ENCODE measurements at places on chromosomes 4 and X.

DNA sequence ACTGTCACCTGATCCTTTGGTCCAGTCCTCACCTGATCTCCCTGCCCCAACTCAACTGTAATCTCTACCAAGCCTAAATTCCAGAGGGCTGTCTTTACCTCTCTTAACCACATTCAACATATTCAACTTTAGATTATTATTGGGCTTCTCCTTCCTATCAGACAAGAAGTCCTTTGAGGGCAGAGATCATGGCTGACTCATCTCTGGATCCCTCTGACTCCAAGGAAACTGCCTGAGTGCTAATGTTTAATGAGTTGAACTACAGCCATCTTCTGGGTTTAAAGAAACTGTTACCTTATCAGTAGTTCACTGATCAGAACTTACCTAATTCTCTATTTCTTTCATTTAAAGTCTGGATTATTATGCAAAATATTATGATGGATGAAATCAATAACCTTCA lies 135.7 kb downstream of the GPC3 start:
- no peak for DNase-seq

DNA sequence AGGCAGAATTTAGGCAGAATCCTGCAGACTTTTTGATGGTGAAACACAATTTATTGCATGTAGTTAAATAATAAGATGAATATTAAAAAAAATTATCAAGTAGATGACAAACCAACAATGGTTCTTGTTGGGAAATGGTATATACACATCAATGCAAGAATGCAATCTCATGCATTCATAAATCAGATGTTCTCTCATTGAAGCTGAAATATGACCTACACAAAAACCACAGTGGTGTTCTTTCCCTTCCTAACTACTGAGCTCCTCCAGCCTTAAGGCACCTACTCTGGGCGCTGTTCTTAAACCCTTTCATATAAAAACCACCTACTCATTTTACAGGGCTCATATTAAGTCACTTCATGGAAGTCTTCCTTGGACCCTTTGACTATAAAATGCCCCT lies 64.1 kb downstream of the ANTXR2 start:
- no peak for DNase-seq

DNA sequence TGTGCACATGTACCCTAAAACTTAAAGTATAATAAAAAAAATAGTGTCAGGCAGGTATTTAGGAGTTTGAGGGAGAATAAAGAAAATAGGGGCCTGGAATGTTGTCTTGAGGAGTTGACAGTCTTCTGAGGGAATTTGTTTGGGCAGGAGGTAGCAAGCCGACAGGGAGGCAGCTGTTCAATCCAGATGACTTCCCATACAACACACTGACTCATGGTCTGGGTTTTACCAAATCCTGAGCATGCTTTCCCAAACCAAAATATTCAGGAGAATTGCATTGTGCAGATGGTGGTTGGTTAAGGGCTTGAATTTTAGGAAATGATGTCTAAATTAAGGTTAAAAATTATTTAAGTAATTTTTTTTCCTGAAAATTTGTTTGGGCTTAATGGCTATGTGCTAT lies 430.0 kb downstream of the INPP4B start:
- no peak for DNase-seq

DNA sequence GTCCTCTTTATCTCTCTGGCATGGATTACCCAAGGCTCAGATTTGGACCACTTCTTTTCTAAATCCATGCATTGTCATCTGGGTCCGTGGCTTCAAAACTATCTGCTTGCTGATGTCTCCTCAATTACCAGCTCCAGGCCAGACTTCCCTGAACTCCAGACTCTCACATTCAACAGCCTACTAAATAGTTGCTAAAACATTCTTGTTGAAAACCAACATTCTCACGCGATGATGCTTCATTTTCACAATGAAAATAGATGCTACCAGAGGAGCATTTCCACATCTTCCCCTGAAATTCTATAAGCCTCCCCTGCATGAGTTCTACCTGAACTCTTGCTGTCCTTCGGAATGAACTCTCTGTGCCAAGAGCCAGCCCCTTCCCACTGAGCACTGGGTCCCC lies 5.2 kb upstream of the TLR6 start:
- DNase-seq = no peak

- no peak for DNase-seq
Measured at GRCh38 chr4:99762728-99763127, 53.9 kb upstream of the DAPP1 start.

DNA sequence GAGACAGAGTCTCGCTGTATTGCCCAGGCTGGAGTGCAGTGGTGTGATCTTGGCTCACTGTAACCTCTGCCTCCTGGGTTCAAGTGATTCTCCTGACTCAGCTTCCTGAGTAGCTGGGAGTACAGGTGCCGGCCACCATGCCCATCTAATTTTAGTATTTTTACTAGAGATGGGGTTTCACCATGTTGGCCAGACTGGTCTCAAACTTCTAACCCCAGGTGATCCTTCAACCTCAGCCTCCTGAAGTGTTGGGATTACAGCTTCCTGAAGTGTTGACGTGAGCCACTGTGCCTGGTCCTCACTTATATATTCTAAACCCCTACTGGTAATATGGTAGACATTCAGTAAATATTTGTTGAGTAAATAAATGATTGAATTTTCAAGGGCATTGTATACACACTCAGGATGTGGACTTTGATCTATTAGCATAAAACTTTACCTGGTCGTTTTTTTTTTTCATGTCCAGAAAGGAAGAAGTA lies 33.0 kb downstream of the MTHFD2L start:
- DNase-seq = no peak

DNA sequence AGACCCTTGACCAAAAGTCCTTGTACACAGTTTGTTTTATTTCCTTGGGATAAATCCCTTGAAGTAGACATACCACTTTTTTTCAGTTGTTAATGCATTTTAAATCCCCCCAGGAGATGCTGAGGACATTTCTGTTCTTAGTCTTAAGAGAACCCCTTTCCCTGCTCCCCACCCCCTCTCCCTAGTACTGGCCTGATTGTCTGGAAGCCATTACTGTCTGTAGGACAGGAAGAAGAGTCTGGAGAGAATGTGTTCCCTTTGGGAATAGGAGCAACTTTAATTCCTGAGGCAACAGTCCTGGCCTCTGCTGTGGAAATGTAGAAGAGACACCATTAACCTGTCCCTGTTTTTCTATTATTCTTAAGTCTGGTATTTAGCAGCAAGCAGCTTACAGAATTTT lies 52.3 kb upstream of the TMEM131L start:
- DNase-seq = no peak

DNA sequence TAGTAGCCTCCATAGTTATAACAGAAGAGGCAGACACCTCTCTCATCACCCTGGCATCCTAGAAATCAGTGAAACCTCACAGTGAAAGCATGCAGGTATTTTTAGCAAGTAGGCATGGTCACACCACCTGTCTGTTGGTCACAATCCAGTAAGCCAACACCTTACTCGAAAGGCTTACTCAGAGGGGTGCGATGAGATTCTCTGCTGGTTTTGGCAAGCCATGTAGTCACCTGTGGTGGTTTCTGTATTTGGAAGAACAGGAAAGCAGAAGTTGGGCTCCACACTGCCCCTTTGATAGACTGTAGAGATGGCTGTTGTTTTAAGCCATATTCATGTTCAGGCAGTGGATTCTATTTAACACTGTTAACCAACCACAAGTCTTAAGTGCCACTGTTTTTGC lies 134.7 kb downstream of the DCLK2 start:
- DNase-seq = no peak

- DNase-seq = no peak
Measured at GRCh38 chr4:101009471-101009870, 337.9 kb downstream of the PPP3CA start.

DNA sequence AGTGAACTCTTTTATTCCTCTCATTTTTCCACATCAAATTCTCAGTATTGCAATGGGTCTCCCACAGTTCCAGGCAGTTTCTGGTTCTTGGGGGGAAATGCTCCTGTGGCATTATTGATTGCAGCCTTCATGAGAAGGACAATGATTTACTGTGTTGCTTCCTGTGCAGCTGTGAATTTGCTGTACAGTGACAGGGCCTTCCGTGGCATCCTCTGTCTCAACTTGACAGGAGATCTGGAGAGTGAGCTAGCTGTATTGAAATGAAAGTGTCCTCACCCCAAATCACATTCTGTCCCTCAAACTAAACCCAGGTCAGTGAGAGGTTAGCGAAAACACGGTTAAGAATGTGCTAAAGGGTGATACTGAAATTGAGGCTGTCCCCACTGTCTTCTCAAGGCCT lies 77.1 kb upstream of the ATOH1 start:
- DNase-seq = peak; percentile 49

- DNase-seq = no peak
Measured at GRCh38 chrX:123871309-123871708, 11.5 kb downstream of the XIAP start.

DNA sequence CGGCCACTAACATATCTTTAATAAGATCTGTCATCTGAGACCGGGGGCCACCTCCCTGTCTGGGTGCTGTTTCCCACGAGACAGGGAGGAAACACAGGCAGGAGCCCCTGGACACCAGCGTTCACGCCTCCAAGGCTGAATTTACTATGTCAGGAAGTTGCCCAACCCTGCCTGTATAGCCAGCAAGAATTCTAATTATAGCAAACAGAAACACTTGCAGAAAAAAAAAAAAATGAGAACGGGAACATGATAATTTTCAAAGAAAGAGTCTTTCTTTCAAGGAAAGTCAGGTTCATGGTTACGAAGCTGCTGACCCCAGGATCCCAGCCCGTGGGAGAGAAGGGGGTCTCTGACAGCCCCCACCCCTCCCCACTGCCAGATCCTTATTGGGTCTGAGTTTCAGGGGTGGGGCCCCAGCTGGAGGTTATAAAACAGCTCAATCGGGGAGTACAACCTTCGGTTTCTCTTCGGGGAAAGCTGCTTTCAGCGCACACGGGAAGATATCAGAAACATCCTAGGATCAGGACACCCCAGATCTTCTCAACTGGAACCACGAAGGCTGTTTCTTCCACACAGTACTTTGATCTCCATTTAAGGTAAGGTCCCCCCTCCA lies at the start of gene IL3RA:
TSS of gene IL3RA (plus strand) at position 455 of the 613 bp plus-strand sequence. CDS start 4,981 bp downstream, outside the sequence.
- peak; percentile 68 for DNase-seq

GRCh38 chr4:83234902-83235644 lies 49.5 kb downstream of the COQ2 start:
- no peak for DNase-seq

DNA sequence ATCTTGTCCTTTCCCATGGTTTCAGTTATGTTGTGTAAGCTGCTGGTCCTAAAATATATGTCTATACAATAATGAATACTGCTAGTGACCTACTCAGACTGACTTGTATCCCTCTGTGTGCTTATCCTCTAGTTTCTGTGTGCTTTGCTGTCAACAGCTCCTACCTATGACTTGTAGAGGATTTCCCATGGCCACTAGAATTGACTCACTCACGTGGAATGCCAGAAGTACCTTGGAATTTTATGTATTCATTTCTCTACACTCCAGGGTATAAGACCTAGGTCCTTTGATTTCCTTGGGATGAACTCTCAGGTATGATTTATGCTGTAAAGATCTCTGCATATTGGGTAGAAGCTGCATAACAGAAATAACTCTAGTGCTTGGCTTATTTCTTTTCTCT lies 279.9 kb upstream of the SLIT2 start:
- no peak for DNase-seq

DNA sequence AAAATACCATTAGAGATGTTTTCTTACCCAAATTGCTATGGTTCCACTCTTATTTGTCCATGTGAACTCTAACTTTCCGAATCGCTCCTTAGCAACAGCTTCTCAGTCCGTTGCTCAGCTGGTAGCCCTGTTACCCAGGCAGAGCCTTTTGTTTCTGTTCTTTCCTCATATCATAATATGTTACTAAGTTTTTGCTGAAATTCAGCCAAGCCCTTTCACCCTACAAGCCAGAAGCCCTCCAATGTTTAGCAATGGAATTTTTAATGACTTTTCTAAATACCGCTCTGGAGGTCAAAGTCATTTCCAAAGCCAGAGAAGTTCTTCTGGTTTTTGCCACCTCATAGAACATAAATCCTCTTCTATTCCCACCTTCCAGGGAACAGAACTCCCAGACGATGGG lies 1029.5 kb downstream of the C4orf33 start:
- peak; percentile 38 for DNase-seq

DNA sequence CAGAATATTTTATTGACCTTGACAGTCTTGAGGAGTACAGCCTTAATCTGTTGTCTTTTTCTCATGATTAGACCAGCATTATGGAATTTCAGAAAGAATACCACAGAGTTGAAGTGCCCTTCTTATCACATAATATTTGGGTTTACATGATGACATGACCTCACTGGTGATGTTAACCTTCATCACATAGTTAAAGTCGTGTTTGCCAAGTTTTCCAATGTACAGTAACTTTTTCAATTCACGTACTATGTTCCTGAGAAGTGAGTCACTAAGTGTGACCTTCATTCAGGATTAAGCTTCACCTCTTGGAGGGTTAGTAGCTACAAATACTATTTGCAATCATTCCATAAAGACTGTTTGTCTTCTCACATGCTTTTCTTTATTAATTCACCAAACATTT lies 52.1 kb downstream of the RAB40A start:
- DNase-seq = no peak

GRCh38 chrX:54248309-54248708 lies 65.3 kb upstream of the FAM120C start:
- DNase-seq = peak; percentile 5

GRCh38 chr4:184644553-184645307 lies 4.5 kb downstream of the CASP3 start:
- DNase-seq = no peak

DNA sequence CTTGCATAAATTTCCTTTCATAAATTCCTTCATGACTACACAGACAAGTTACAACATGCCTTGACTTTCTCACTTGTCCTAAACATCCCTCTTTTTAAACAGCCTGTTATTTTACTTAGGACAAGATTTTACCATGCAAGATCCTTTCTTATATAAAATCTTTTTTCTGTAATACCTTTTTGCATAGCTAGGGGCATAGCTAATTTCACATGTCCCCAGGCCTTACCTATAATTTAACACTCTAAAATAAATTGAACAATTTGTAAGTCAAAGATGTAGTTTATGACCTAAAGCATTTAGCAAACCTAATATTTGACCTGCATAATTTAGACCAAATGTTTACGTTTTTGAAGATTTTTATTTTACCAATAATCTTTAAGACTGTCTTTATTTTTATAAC lies 396.3 kb upstream of the FSTL5 start:
- DNase-seq = no peak

- no peak for DNase-seq
Measured at GRCh38 chrX:12921886-12922598, 15.6 kb downstream of the TLR8 start.

DNA sequence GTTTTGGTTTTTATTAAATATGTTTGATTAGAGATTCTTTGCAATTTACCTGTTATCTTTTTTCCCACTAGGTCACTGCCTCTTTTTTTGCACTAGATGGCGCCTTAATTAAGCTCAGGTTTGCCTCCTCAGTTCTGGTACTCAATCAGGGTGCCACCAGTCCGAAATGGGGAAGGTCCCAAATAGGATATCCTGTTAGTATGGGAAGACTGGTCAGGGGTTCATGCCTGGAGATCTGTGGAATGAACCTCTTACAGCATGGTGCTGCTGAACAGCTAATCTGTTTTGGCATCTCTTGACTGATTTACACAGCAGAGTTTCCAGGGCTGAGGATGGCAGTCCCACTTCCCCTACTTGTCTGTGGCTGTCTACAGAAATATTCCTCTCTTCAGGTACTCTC lies 24.2 kb upstream of the VSIG1 start:
- DNase-seq = no peak

All from Ammon's horn (tissue), 1 donor.